ENCODE measurements at places on chromosomes 7 and 10. TPM values are rescaled to one million over a fixed set of nuclear protein-coding genes. Genes with fewer than 3 reads are reported as not detected.

KLF14 gene
- total RNA-seq, result 0.03 TPM

SPDYE8 gene
- not detected for total RNA-seq

NUTM2E gene
- 0.53 TPM for total RNA-seq

BHLHA15 gene
- 0.39 TPM for total RNA-seq

DNA2 gene
- 9.7 TPM for total RNA-seq

MGMT gene
- total RNA-seq, result 6.2 TPM

SLC16A9 gene
- 0.06 TPM for total RNA-seq

CHST3 gene
- total RNA-seq, result 43.0 TPM

SPACDR gene
- total RNA-seq, result 0.68 TPM

SLC26A4 gene
- 0.02 TPM for total RNA-seq

GAD2 gene
- total RNA-seq, result not detected

TYW1 gene
- 15.1 TPM for total RNA-seq

HTRA1 gene
- total RNA-seq, result 57.5 TPM

PTPRN2 gene
- total RNA-seq, result 0.96 TPM

EZH2 gene
- 23.3 TPM for total RNA-seq

SDK1 gene
- 0.27 TPM for total RNA-seq

ZNF438 gene
- total RNA-seq, result 1.9 TPM

ALDH18A1 gene
- total RNA-seq, result 49.3 TPM

EBLN1 gene
- total RNA-seq, result 0.21 TPM

FKBP6 gene
- not detected for total RNA-seq

CNNM1 gene
- 22.7 TPM for total RNA-seq

ATOH7 gene
- 0.29 TPM for total RNA-seq

ASB10 gene
- not detected for total RNA-seq

SFTPD gene
- total RNA-seq, result 0.23 TPM

ARHGAP12 gene
- total RNA-seq, result 22.5 TPM

RASA4 gene
- 1.7 TPM for total RNA-seq

IDI2 gene
- not detected for total RNA-seq

SYPL1 gene
- 102 TPM for total RNA-seq

C1GALT1 gene
- total RNA-seq, result 32.0 TPM

ERVW-1 gene
- not detected for total RNA-seq

KIAA1217 gene
- 2.1 TPM for total RNA-seq

TMEM270 gene
- total RNA-seq, result not detected

STRIP2 gene
- total RNA-seq, result 7.0 TPM
